ENCODE measurements at places on chromosomes 7 and 10.

- DNase-seq, result no peak
Measured at GRCh38 chr7:78558566-78558965, 760.0 kb downstream of the PHTF2 start.

GRCh38 chr10:66572700-66573099, 353.1 kb upstream of the LRRTM3 start:
- DNase-seq, result no peak

- DNase-seq, result no peak
Measured at GRCh38 chr7:41627645-41628298, 75.1 kb downstream of the INHBA start.

GRCh38 chr7:109834851-109835250, 1256.1 kb upstream of the LRRN3 start:
- no peak for DNase-seq

- DNase-seq, result no peak
Measured at GRCh38 chr10:130218936-130219335, 82.7 kb downstream of the GLRX3 start.
